CD8-positive, alpha-beta memory T cell (primary cell): ENCODE measurements at places on chromosomes 1 and 21. TPM values are rescaled to one million over a fixed set of nuclear protein-coding genes. Genes with fewer than 3 reads are reported as not detected.

DNA sequence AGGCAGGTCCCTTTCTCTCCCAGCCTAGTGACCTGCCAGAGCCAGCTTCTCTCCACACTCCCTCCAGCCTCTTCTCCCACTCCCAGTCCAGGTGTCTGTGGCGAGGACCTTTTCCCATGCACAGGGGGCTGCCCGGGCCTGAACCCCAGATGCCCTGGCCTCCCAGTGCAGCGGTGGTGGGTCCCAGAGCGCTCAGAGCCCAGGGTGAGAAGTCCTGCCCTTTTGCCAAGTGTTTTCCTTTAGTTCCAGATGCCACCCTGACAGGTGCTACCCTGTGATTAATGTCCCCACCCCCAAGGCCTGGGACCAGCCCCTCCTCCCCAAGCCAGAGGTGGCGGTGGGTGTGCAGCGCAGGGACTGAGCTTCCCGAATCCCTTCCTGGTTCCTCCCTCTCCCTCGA lies 90.4 kb downstream of the PAX7 start:
- DNase-seq, result no peak
- H3K4me3 ChIP-seq, result no peak overlapping the region
- peaks cover 13% of the 10 kb centered on the region for H3K27me3 ChIP-seq
- no peak overlapping the region for H3K27ac ChIP-seq
- no peaks in the 10 kb centered on the region for H3K4me1 ChIP-seq
- H3K36me3 ChIP-seq, result no peaks in the 10 kb centered on the region

DNA sequence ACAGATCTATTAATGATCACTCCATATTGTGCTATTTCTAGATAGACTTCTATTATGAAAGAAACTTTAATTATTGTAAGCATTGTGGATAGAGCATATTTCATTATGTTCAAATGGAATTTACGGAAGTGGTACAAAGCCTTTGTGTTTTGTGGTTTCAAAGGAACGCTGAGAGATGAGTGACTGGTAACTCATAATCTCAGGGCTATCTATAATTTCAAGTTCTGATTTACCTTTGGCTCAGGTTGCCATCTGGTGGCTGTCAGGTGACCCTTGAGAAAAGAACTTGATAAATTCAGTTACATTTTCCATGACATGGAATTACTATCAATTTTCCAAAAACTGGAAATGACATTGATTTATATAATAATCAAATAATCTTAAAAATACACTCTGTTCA lies 12.2 kb downstream of the NTNG1 start:
- H3K4me3 ChIP-seq, result no peak overlapping the region
- H3K27me3 ChIP-seq, result no peaks in the 10 kb centered on the region
- H3K4me1 ChIP-seq, result no peaks in the 10 kb centered on the region
- no peaks in the 10 kb centered on the region for H3K36me3 ChIP-seq
- no peak for DNase-seq

The SWT1 gene
- 2.7 TPM for polyA plus RNA-seq

DNA sequence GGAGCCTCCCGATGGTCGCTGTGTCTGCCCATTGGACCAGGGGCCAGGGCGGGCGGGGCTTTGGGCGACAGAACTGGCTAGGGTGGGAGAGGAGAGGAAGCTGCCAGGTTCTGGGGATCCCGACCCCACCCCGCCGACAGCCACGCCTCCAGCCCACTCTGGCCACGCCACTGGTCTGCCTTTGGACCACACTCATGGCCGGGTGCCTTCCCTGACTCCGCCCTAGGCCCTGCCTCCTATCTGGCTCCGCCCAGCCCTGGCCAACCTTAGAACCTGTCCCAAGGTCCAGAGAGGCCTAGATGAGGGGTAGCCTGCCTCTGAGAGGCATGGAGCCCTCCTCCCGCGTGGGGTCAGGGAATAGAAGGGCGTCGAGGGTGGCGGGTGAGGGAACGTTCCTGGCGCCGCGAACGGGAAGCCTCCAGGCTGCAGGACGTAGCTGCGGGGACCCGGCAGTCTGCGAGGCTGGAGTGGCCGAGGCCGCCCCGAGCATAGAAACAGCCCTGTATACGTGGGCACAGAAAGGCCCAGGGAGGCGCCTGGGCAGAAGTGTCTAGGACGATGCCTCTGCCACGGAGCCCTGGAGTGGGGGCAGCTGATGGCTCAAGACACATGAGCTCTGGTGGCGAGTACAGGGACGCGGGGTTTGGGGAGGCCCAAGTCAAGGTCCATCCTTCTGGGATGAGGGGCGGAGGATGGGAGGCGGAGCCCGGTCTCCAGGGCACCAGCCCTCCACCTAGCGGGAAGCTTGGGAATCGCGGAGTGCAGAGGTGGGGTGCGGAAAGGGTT lies 11.5 kb upstream of the COL16A1 start:
- peaks cover 7% of the 10 kb centered on the region for H3K4me1 ChIP-seq
- H3K27ac ChIP-seq, result no peak overlapping the region
- peak overlapping the region; percentile 26 for H3K4me3 ChIP-seq

DNA sequence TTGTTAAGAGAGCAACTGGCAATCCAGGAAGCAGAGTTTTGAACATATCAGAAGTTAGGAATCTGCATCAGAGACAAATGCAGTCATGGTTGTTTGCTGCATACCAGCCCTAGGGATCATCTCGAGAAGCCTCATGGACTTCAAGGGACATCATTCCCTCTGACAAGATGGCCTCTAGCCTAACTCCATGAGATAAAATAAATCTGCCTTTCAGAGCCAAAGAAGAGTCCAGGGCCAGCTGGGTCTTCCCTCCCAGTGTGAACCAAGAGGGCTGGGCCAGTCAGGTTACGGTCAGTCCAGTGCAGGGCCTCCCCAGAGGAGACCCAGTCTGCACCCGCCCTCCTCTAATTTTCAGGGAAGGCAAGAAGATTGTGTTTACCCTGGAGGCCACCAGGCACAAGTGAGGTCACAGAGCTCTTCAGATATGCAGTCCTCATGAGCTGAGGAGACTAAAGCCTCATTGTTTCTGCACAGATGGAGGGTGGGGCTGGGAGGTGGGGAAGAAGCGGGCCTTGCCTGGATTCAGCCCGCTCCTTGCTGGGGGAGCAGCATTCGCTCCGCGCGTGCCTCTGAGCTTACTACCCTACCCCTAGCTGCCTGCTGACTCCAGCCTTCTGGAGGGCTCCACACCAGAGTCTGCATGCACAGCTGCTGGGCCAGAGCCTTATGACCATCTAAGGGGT lies 52.8 kb downstream of the CAPN2 start:
- H3K36me3 ChIP-seq, result peaks cover 43% of the 10 kb centered on the region
- no peak for DNase-seq
- H3K4me1 ChIP-seq, result no peaks in the 10 kb centered on the region
- no peak overlapping the region for H3K27ac ChIP-seq

- no peak overlapping the region for H3K4me3 ChIP-seq
- H3K36me3 ChIP-seq, result no peaks in the 10 kb centered on the region
- no peaks in the 10 kb centered on the region for H3K27me3 ChIP-seq
- DNase-seq, result no peak
- no peak overlapping the region for H3K27ac ChIP-seq
- peaks cover 50% of the 10 kb centered on the region for H3K4me1 ChIP-seq
These were observed 6.8 kb upstream of the CDC42 start for GRCh38 chr1:22045604-22046228.

- no peaks in the 10 kb centered on the region for H3K27me3 ChIP-seq
- peak overlapping the region; percentile 16 for H3K27ac ChIP-seq
- peak; percentile 26 for DNase-seq
- H3K4me3 ChIP-seq, result no peak overlapping the region
These were observed 3.1 kb downstream of the FTCD start for GRCh38 chr21:46151989-46152926.

DNA sequence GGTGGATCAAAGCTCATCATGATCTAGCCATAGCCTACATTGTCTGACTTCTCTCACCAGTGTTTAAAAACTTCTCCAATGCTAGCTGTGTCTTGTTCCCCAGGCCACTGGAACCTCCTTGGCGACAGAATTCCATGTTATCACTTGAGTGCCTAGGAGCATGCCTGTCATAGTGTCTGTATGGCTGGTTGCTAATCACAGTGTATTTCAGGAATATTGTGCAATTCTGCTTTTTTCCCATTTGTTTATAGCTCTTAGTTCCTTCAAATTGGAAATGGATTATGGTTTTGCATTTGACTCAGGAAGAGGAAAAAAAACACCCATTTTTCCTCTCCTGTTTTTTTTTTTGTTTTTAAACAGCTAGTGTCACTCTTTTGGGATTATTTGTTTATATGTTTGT lies 25.5 kb downstream of the ROR1 start:
- H3K4me1 ChIP-seq, result no peaks in the 10 kb centered on the region
- no peak for DNase-seq
- no peaks in the 10 kb centered on the region for H3K27me3 ChIP-seq
- H3K36me3 ChIP-seq, result no peaks in the 10 kb centered on the region
- H3K27ac ChIP-seq, result no peak overlapping the region

DNA sequence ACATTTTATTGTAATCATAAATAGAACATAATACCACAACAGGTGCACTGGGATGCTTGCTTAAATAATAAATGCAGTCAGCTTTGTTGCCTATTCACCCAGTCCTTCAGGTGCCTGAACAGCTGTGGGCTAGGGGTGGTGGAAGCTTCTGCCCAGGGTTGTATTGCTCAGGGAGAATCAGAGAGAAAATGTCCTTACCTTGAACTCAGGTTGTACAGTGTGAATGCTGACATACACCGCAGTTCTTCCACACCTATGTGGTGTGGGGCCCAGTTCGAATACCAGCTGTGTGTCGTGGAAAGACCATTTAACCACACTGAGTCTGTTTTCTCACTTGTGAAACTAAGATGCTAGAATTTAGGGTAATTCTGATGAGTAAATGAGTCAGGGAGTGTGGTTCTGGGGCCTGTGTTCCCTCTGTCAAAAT lies 115.7 kb upstream of the ATP1A1 start:
- H3K36me3 ChIP-seq, result no peaks in the 10 kb centered on the region
- H3K4me3 ChIP-seq, result no peak overlapping the region
- H3K27ac ChIP-seq, result no peak overlapping the region
- no peak for DNase-seq
- no peaks in the 10 kb centered on the region for H3K27me3 ChIP-seq
- H3K4me1 ChIP-seq, result no peaks in the 10 kb centered on the region

DNA sequence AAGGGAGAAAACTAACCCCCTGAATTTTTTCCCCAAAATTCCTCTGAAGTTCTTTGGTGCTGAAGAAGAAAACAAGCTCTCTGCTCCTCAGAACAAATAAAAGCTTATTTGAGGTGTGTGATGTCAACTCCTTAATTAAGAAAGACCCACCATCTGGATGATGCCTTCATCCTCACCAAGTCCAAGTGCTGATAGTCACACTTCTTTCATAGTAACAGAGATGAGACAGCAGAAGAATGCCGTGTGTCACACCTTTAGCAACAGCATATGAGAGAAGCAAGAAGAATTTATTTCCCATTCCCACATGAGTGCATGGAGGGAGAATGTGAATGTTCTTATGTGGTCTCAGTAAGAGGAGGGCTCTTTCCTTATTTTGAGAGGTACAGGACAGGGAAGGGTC lies 91.2 kb downstream of the TGFB2 start:
- no peak overlapping the region for H3K27ac ChIP-seq
- H3K4me1 ChIP-seq, result no peaks in the 10 kb centered on the region
- DNase-seq, result no peak

DNA sequence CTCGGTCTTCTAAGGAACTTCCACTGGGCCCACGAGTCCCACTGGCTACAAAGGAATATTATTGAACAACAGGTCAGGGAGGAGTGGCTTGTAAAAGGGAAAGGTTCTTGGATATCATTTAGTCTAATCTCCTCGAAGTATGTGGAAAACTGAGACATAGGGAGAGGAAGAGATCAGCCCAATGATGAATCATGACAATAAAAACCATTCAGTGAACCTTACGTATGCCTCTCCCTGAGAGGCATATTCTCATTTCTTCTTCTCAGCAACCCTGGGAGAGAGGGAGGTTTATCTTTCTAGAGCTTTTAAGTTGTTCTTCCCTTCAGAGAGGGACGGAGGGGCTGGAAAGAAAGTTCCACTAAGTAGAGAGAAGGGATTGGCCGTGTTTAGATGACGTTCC lies 5.3 kb upstream of the MOB3C start:
- peaks cover 7% of the 10 kb centered on the region for H3K4me1 ChIP-seq
- no peak overlapping the region for H3K4me3 ChIP-seq
- H3K36me3 ChIP-seq, result no peaks in the 10 kb centered on the region
- DNase-seq, result no peak

- H3K27ac ChIP-seq, result no peak overlapping the region
- H3K4me3 ChIP-seq, result no peak overlapping the region
- no peak for DNase-seq
- H3K4me1 ChIP-seq, result peaks cover 9% of the 10 kb centered on the region
- H3K27me3 ChIP-seq, result peaks cover 9% of the 10 kb centered on the region
These were observed 1.5 kb downstream of the CELF3 start for GRCh38 chr1:151714820-151715725.

The RNF186 gene
- not detected for polyA plus RNA-seq

DNA sequence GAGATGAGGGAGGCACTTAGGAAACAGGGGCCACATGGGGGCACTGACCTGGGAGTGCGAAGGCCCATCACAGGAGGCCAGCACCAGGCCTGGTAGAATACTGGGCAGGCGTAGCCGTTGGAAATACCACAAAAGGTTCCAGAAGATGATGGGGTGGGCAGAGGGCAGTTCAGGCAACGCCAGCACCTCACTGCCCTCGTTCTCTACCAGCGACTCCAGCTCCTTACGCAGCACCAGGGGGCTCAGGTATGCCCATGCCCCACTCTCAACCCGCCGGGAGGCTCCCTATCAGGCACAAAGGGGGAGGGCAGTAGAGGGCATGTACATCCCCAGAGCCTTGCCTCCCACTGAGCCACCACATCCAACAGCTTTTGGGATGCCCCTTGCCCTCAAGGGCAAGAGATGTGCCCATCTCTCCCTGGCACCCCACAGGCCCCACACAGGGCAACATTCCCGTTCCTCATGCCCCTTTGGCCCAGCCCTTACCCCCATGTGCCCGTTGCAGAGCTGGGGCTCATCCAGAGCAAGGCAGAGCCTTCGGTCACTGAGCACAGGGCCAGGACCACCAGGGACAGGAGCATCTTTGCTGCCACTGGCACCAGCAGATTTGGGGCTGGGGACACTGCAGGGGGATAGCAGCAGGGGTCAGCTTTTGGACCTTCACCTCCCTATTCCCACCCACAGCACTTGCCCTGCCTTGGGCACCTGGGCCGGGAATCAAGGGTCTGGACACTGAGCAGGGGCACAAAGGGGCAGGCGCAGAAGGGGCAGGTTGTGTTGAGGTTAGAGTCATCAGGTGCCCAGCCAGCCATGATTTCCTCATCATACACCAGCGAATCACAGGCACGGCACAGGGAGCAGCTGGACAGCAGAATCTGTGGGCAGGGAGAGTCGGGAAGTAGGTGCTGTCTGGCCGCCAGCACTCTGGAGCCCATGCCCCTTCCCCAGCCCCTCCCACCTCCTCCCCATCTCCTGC lies 9.7 kb upstream of the GATAD2B start:
- no peaks in the 10 kb centered on the region for H3K27me3 ChIP-seq
- no peaks in the 10 kb centered on the region for H3K4me1 ChIP-seq
- H3K36me3 ChIP-seq, result peaks cover 51% of the 10 kb centered on the region
- no peak overlapping the region for H3K27ac ChIP-seq
- H3K4me3 ChIP-seq, result no peak overlapping the region
- no peak for DNase-seq

GRCh38 chr1:17315542-17316130 lies 7.6 kb downstream of the PADI4 start:
- H3K4me3 ChIP-seq, result no peak overlapping the region
- DNase-seq, result no peak
- H3K4me1 ChIP-seq, result no peaks in the 10 kb centered on the region
- no peak overlapping the region for H3K27ac ChIP-seq

The GABPA gene
- polyA plus RNA-seq, result 17.9 TPM

The RNF223 gene
- polyA plus RNA-seq, result not detected
